ENCODE measurements at places on chromosomes 12 and 14.
A peak's percentile ranks its signal among the peaks of the same experiment; 100 is the strongest.

- no peak for DNase-seq
Measured at GRCh38 chr14:105469456-105470349, 4.9 kb upstream of the CRIP2 start.

DNA sequence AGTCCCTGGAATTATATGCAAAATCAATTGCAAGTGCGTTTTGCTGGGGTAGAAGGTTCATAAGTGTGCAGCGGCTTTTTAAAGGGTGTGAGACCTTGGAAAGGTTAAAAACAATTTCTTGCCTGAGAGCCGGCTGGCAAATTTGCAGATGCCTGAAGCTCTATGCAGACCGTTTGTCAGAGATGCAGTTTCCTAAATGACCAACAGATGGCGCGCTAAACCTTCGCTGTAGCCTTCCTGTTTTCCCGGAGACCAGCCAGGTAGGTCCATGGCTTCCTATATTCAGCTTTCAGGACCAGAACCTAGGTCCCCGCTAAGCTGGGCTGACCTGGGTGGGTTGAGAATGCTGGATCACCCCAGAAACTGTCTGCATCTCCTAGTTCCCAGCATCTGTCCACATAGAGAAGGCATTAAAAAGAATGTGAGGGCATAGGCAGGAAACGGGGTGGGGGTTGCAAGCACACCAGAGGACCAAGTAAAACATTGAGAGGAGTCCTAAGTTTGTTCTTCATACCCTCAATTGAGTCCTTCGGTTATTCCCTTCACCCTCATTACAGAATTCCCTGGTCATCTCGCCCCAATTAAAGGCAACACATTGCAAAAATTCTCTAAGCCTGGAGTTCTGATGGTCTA lies 5.7 kb upstream of the NOS1 start:
- peak; percentile 31 for DNase-seq

- DNase-seq = no peak
Measured at GRCh38 chr12:54337854-54338650, 13.1 kb downstream of the COPZ1 start.

GRCh38 chr12:25052914-25053211 lies 104.0 kb upstream of the BCAT1 start:
- DNase-seq = no peak

DNA sequence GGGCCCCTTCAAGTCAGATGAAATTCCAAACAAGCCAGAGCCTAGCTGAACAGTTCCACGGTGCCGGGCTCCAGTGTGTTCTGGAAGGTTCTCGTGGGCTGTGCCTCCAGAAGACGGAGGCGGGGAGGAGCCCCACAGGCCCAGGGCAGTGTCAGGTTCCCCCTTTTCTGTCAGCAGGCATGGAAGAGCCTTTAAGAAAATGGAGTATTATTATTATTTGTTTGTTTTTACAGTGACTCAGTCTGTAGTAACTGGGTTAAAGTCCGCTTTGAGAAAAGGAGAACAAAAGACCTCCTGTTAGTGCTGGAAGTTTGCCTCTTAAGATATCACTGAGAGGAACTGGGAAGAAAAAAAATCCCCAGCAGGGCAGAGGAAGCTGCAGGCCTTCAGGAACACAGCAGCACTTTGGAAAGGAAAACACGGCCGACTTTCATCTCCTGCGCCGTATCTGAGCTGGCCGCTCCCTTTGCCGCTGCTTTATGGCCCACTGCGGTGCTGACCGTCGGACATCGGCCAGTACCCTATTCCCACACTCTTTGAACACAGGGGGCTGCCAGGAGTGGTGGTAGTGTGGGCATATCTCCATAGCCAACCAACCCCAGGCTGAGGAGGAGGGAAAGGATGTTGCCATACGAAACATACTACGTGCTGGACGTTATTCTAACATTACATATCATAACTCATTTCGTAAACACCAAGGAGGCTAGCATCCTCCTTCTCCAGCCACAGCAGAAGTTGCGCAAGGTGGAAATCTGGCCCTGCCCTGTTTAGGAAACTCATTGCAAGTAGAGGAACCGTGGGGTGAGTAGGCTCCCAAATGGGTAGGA lies 194.0 kb downstream of the ZFP36L1 start:
- peak; percentile 11 for DNase-seq

GRCh38 chr14:81859046-81859445 lies 325.4 kb upstream of the SEL1L start:
- no peak for DNase-seq

GRCh38 chr14:61950340-61950739 lies 188.1 kb downstream of the SNAPC1 start:
- no peak for DNase-seq

All from CD4-positive, alpha-beta T cell treated with Interleukin-4 for 1 hour (primary cell).